ENCODE measurements at places on chromosomes 3 and 15. TPM values are rescaled to one million over a fixed set of nuclear protein-coding genes. Genes with fewer than 3 reads are reported as not detected.

FRMD5 gene
- total RNA-seq: 6.5 TPM

TMEM158 gene
- 7.5 TPM for total RNA-seq

CPNE9 gene
- total RNA-seq: not detected

ACP3 gene
- 3.5 TPM for total RNA-seq

GANC gene
- 16.3 TPM for total RNA-seq
